Stimulated activated CD8-positive, alpha-beta memory T cell treated with anti-CD3 and anti-CD28 coated beads, Interleukin-15, amount 100 ng/mL, for 4 hours (primary cell): ENCODE measurements at places on chromosomes 6 and 20.

GRCh38 chr6:107714104-107714503 lies 110.0 kb downstream of the SCML4 start:
- no peak for DNase-seq

GRCh38 chr6:122718616-122719015 lies 60.9 kb upstream of the FABP7 start:
- DNase-seq: no peak

GRCh38 chr20:53608071-53608455 lies 14.4 kb upstream of the ZNF217 start:
- no peak for DNase-seq

GRCh38 chr6:11700118-11700718 lies 78.4 kb downstream of the ADTRP start:
- no peak for DNase-seq

GRCh38 chr6:111200350-111201243 lies 113.3 kb downstream of the SLC16A10 start:
- DNase-seq: no peak

GRCh38 chr6:5956939-5957338 lies 49.8 kb downstream of the NRN1 start:
- no peak for DNase-seq

DNA sequence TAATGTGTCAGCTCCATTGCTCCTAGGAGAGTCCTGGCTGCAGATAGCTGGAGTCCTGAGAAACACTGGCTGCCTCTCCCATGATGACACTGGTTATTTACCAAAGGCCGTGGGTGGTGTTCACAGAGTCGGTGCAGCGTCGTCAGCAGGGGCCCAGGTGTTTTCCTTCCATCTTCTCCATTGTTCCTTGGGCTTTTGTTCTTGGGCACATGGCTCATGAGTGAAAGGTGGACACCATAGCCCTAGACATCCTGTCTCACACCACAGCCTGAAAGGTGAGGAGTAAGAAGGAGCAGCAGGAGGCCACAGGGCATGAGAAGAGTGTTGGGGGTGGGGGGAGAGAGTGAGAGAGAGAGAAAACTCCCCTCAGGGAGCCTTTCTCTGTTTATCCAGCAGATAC lies 9.1 kb downstream of the CST5 start:
- DNase-seq: no peak

GRCh38 chr20:1463971-1464570 lies 2.6 kb downstream of the NSFL1C start:
- no peak for DNase-seq

DNA sequence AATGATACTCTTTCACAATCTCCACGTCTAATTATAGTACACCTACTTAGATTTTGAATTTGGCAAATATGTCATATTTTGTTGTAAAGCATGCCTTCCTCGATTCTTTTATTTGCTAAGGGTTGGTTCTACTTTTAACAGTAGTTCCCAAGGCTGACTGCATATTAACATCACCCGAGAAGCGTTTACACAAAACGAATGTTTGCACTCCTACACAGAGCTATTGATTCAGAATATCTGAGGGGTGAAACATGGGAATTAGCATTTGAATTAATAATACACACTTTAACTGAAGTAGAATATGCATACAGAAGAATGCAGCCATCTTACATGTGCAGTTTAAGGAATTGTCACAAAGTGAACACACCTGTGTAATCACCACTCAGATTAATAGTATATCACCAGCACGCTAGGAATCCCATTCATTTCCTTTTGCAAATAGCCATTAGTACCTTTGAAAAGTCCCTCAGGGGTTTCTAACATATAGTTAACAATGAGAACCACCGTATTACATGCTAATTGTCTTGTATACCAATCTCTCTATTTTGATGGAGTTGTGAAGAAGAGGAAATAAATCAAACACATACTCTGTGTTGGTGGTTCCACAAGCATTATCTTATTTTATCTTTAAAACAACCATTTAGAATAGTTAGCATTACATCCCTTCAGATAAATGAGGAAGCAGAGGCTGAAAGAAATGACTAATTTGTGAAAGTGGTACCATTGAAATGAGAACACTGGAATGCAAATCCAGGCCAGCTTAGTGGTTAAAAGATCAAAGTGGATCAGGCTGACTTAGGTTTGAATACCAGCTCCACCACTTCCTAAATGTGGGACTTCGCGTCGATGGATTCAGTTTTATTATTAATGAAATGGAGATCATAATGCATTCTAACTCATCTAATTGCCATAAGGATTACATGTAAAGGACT lies 317.6 kb downstream of the HDGFL1 start:
- DNase-seq: no peak

DNA sequence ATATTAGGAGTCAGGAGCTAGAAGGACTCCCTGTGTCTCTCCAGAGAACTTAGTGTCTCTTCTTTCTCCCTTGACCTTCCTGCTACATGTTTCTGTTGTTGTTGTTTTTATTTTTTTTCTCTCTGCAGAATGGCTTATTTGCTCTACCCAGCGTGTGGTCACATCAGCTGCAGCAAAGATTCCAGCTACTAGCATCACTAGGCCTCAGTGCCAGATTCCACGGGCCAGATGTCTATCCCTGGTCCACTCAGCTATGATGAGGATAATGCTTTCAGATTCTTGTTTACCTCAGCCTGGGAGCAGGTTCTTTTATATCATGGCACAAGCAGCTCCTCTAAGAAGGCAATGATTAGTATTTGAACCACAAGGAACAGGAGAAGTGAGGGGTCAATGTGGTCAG lies 110.0 kb downstream of the PLCB1 start:
- no peak for DNase-seq

DNA sequence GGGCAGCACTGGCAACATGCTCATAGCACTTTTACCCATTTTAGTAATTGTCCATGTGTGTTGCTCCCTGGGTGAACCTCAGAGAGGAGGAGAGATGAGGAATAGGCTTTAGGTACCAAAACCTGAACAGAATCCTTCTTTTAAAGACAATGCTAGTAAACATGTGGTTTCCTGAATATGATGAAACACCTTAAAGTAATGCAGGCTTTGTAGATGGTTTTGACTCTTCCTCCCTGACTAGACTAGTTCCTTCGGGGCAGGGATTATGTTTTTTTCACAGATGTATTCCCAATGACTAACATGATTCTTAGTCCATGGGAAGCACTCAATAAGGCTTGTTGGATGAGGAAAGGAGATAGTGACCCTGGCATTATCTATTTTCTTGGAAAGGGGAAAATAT lies 367.6 kb upstream of the JAG1 start:
- no peak for DNase-seq

DNA sequence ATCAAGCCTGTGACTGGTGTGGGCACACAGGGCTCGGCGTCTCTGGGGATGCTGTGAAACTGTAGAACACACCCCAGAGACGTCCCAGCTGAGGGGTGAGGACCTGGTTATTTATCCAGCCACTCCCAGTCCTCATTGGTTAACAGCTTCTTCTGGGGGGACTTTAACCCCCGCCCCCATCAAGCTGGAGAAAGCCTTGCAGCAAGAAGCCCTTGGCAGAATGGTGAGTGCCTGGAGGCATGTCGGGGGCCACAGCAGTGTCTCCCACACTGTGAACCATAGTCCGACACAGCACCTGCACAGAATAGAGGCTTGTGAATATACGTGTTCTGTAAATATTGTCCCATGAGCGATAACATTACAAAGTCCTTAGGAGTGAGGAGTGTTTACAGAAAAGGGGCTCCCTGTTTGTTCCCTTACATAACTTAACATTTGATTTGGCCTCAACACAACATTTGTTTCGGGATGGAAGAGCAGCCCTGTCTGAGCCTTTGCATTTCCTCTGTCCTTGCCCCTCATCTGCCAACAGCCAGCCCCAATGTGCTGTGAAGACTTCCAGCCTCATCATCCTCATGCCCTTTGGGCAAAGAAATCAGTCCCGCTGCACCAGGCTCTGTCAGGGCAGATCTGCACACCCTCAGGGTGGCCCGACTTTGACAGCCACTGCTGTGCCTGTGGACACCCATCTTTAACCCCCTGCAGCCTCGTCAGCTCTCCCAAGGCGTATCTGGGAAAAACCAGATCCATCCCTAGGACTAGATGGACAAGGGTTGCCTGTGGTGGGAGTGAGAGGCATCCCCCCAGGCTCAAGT lies 2.2 kb upstream of the RRBP1 start:
- DNase-seq: no peak

- DNase-seq: no peak
Measured at GRCh38 chr6:99232056-99232455, 117.4 kb downstream of the FAXC start.

- DNase-seq: no peak
Measured at GRCh38 chr6:104653781-104654180, 205.9 kb downstream of the HACE1 start.

DNA sequence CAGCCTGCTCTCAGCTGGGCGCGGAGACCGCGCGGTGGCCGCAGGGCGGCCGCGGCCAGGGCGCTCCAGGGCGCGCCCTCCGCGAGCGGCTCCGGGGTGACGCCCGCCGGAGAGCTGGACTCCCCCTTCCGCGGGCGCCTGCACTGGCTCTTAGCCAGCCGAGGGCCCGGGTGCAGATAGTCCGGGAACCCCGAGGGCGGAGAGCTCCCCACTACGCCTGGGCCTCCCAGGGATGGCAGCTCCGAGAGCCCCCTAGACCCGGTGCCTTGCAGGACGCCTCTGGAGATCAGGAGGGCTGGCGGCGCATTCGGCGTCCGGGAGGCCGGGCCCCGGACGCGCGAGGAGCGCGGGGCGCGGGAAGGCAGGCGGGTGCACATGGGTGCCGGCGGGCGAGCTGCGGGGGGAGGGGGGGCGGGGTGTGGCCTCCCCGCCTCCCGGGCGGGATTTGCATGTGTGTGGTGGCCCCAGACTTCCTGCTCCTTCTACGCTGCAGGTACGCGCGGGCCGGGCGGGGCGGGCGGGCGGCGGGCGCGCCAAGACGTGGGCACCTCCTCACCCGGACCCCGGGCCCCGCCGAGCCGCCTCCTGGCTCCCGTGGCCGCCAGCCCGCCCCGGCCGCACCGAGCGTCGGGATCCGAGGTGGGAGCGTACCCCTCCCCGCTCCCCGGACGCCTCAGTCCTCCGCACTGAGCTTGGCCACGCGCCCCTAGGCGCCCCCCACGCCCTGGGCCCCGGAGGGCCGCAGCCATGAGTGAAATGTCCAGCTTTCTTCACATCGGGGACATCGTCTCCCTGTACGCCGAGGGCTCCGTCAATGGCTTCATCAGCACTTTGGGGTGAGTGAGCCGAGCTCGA lies at the start of gene ITPR3:
ITPR3 (plus strand) TSS at position 467 of the 855 bp plus-strand sequence; CDS start at position 748, 281 bp downstream.
- peak; percentile 50 for DNase-seq

DNA sequence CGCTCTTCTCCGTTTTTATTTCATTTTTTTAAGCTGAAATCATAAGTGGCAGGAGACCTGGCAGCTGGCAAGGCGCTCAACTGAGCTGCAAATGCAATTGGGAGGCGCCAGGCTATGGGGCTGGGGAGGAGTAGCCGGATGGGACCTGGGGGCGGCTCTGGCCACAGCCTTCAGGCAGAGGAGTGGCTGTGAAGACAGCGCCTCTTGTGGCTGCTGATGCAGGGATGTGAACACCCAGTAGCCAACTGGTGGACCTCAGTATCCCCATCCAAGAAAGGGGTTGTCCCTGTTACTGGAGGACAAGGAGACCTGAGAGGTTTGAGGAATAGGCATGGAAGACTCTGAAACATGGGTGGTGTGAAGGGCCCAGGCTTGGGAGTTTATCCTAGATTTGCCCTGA lies 12.6 kb downstream of the KCNK17 start:
- DNase-seq: no peak

- no peak for DNase-seq
Measured at GRCh38 chr20:17963114-17963897, 5.3 kb downstream of the SNX5 start.

- no peak for DNase-seq
Measured at GRCh38 chr6:14841901-14842421, 403.9 kb upstream of the JARID2 start.

GRCh38 chr6:144181639-144182038 lies 31.3 kb downstream of the STX11 start:
- DNase-seq: no peak

DNA sequence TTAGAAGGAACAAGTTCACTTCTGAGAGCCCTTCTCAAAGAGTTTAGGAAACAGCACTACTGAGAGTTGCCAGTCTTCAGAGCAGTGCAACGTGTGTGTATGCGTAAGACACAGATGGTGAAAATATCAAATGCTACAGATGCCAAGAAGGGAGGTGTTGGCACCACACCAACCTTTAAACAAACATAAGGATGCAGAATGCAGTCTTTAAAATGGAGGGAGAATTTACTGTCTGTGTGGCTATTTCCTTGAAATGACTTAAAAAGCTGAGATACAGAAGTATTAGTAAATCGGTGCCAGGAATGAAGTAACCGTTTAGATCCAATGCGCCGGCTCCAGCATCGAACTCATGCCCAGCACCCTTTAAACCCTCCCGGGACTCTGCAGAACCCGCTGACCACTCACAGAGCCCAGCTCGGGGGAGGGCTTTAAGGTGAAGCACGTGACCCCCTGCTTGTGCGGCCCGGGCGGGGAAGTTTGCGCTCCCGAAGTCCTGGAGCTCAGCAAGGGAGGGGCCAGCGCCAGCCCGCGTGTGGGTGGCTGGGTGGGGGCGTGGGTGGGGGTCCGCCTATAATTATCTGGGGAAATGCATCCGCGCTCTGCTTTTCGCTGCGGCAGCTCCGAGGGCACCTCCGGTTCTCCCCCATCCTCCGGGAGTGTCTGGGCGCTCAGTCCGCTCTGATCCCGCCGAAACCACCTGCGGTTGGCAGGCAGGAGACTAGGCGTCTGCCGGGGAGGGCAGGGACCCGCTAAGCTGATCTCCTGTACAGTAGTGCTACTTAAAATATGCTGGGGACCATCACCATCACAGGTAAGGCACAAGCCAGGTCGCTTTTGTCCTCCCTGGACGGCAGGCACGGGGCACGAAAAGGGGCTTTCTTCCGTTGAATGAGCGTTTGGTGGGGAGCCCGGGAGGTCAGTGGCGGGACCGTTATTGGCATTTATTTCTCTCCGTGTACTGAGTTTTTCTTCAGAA lies 66.0 kb downstream of the ZBTB2 start:
- no peak for DNase-seq

DNA sequence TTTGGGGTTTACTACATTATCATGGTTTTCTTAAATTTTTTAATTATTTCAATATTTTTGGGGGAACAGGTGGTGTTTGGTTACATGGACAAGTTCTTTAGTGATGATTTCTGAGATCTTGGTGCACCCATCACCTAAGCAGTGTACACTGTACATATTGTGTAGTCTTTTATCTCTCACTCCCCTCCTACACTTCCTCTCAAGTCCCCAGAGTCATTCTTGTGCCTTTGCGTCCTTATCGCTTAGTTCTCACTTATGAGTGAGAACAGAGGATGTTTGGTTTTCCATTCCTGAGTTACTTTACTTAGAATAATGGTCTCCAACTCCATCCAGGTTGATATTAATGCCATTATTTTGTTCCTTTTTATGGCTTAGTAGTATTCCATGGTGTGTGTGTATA lies 130.9 kb upstream of the CD93 start:
- no peak for DNase-seq

DNA sequence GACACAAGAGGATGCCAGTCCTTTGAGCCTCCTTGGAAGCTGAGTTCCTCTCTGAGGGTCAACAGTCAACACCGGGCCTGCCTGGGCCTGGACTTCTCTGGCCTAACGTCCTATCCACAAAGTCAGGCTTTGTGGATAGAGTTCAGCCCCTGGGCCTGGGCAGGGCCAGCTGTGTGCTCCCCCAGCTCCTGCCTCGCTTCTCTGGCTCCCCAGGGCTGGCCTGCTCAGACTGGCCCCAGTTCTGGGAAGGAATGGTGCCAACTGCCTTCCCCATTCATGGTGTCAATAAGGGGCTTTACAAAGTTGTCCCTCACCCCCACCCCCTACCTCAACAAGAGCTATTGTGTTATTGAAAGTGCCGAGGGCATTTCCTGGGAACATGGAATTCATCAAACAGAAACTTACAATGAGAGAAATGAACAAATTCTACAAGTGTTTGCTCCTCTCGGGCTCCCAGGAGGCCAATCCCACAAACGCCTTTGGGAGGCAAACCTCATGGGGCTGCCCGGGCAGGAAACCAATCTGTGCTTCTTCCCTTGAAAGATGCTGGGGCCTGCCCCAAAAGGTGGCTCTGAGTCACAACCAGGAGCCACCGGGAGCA lies 26.5 kb upstream of the PPP1R14C start:
- DNase-seq: no peak
